A549 treated with CORT108297 at 1 μM for 4 hours (cell line): ENCODE measurements at places on chromosomes 13 and 19. TPM values are rescaled to one million over a fixed set of nuclear protein-coding genes. Genes with fewer than 3 reads are reported as not detected.

The MYH14 gene
- 4.4 to 6.8 TPM (median 5.8 TPM) in 5 replicates for total RNA-seq

The CILP2 gene
- total RNA-seq = 0.13 to 0.45 TPM (median 0.22 TPM) in 5 replicates

The PGLYRP1 gene
- total RNA-seq = not detected in 5 replicates

The POU4F1 gene
- 0.67 to 1.0 TPM (median 1.0 TPM) in 5 replicates for total RNA-seq

The SWSAP1 gene
- 1.6 to 2.4 TPM (median 2.1 TPM) in 5 replicates for total RNA-seq

The CD209 gene
- not detected in 5 replicates for total RNA-seq

The LILRB1 gene
- total RNA-seq = 0.08 TPM in 1 of 5 replicates, not detected in the others

The C13orf42 gene
- total RNA-seq = not detected in 5 replicates

The PRR12 gene
- 23.7 to 33.6 TPM (median 31.9 TPM) in 5 replicates for total RNA-seq

The SERP2 gene
- total RNA-seq = not detected in 5 replicates

The SHANK1 gene
- total RNA-seq = 0.03 to 0.37 TPM (median 0.21 TPM) in 5 replicates

The RXFP2 gene
- not detected in 5 replicates for total RNA-seq

The NLRP5 gene
- total RNA-seq = not detected in 5 replicates

The ZNF69 gene
- total RNA-seq = not detected in 5 replicates

The GRIK5 gene
- 0.38 to 0.72 TPM (median 0.58 TPM) in 5 replicates for total RNA-seq

The LIM2 gene
- total RNA-seq = not detected in 5 replicates

The CEACAM3 gene
- total RNA-seq = not detected in 5 replicates

The IL11 gene
- total RNA-seq = 42.1 to 61.8 TPM (median 53.6 TPM) in 5 replicates

The TSKS gene
- not detected in 5 replicates for total RNA-seq

The SIGLECL1 gene
- total RNA-seq = not detected in 5 replicates

The MYO1F gene
- 0.14 to 0.49 TPM (median 0.28 TPM) in 5 replicates for total RNA-seq

The TEX101 gene
- not detected in 5 replicates for total RNA-seq

The ZNF571 gene
- total RNA-seq = 0.75 to 2.5 TPM (median 1.3 TPM) in 5 replicates

The NOTCH3 gene
- 7.9 to 12.5 TPM (median 12.1 TPM) in 5 replicates for total RNA-seq

The THSD1 gene
- 8.8 to 9.7 TPM (median 9.2 TPM) in 5 replicates for total RNA-seq

The MEDAG gene
- total RNA-seq = 0.05 to 0.40 TPM (median 0.06 TPM) in 5 replicates
